ENCODE measurements at places on chromosomes 16 and 17.

- no peak for DNase-seq
Measured at GRCh38 chr16:67091906-67092566, 17.7 kb upstream of the PHAF1 start.

- no peak for DNase-seq
Measured at GRCh38 chr17:49217651-49218413, 7.3 kb downstream of the ABI3 start.

GRCh38 chr17:31623990-31624389, 232.5 kb downstream of the RAB11FIP4 start:
- DNase-seq, result no peak

- no peak for DNase-seq
Measured at GRCh38 chr17:74842599-74843351, 16.9 kb downstream of the GRIN2C start.

- DNase-seq, result no peak
Measured at GRCh38 chr17:77701996-77702395, 256.5 kb upstream of the TNRC6C start.

DNA sequence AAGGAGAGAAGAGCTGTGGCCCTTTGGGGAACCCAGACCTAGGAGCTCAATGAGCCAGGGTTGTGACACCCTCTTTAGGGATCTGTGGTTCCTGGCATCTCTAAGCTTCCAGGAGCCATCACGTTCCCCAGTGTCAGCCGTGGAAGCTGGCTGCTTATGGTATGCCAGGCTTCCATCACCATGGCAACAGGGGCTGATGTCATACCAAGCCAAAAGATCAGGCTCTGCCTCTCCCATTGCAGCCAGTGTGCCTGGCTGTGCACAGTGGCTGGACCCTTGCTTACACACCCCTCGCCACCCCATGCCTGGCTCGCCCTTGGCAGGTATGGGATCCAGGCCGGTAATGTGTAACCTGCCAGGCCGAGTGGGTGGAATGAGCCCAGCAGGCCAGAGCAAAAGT, 91.1 kb downstream of the SSH2 start:
- no peak for DNase-seq

- no peak for DNase-seq
Measured at GRCh38 chr16:77171745-77172635, 19.0 kb upstream of the MON1B start.

GRCh38 chr16:48536614-48537200, 73.3 kb downstream of the N4BP1 start:
- no peak for DNase-seq

DNA sequence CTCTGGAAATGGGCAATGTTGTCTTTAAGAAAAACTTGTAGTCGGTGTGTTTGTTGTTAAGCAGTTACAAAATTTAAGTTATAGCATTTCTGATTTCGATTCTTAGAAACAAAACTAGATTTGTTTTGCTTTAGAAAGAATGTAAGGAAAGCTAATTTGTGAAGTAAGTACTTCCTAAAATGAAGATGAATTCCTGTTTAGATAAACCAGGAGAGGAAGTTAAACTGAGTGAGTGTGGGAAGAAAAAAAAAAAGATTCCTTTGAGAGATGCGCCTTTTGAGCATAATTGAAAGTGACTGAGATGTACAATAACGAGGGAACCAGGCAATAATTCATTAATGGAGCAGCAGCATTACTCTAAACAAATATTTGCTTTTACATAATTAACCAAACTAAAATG, 52.4 kb upstream of the ALOX12 start:
- DNase-seq, result no peak

DNA sequence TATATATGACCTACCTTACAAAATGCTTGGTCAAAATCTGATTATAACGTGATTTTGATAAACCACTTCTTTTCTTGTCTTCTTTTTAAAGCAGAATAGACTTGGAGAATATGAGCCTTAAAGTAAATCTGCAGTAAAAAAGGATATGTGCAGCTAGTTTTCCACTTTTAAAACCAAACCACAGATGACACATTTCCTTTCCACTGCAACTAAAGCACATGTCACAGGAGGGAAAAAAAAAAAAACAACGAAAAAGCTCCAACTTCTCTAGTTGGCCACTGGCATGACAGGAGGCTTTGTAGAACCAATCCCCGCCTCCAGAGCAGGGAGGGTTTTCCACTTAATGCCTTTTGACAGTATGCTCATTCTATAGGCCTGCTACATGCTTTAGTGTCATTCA, at the start of gene EVI2A:
Gene EVI2A, minus strand, starts transcription at position 142 of the 400 bp plus-strand sequence. CDS start 2,609 bp downstream, outside the sequence.
- DNase-seq, result peak; percentile 20

DNA sequence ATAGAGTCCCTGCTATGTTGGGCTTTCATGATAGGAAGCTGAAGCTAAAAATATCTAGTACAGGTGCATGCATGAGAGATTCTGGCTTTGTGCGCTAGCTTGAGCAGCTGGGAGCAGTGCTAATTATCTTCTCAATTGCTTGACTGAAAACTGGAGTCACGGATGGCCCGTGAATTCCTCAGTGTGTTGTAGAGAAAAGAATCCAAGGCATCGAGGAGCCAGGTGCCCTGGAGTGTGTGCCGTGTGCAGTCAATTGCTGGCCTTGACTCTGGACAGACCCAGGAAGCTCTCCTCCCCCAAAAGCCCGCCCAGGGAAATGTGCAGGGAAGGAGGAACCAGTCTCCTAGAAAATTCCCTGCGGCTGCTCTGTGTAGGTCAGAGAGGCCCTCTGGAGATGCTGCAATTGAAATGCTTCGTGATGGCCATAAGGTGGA, 14.2 kb downstream of the LGALS3BP start:
- no peak for DNase-seq

DNA sequence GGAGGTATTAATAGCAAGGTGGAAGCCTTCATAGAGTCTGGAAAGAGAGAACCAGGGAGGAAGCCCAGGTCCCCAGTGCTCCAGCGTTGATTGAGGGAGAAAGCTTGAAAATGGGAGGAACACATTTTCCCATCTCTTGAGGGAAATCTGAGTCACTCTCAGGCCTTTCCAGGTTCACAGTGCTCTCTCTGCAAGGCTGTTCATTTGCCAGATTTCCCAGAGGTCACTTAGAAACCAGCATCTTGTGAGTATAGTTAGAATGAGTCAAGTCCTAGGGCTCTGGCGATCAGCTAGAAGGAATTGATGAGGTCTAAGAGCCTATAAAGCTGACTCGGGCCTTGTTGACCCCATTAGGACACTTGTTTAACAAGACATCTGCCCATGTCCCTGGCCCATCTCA, 17.7 kb upstream of the ZNF594 start:
- no peak for DNase-seq

DNA sequence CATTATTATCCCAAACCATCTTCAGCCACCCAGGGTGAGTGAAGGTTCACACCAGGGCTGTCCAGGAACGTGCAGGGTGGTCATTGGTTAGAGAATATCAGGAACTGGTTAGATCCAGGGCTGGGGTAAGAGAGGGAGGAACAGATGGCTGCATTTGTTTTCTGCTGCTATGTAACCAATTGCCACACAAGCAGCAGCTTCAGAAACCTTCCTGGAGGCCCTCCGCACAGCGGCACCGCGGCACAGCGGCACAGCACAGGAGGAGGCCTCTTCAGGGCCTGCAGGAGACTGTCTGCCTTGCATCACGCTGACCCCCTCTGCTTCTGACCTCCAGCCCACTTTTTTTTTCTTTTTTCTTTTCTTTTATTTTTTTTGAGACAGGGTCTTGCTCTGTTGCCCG, 86.1 kb downstream of the KCNJ12 start:
- DNase-seq, result no peak

DNA sequence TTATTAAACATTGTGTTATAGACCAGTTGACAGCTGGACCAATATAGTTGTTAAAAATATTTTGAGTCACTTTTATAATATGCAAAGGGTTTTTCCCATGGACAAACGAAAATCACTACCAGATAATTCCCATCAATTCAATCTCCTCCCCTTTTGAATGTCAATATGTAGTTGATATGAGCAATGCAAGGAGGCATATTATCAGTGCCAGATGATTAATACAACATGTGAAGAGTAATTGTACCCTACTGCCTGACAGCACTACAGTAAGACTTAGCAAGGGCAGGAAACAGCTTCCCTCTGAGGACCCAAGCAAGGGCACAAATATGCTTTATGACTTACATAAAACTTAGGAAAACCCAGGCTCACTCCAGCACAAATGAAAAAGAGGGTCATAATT, 17.3 kb downstream of the KANSL1 start:
- DNase-seq, result no peak

DNA sequence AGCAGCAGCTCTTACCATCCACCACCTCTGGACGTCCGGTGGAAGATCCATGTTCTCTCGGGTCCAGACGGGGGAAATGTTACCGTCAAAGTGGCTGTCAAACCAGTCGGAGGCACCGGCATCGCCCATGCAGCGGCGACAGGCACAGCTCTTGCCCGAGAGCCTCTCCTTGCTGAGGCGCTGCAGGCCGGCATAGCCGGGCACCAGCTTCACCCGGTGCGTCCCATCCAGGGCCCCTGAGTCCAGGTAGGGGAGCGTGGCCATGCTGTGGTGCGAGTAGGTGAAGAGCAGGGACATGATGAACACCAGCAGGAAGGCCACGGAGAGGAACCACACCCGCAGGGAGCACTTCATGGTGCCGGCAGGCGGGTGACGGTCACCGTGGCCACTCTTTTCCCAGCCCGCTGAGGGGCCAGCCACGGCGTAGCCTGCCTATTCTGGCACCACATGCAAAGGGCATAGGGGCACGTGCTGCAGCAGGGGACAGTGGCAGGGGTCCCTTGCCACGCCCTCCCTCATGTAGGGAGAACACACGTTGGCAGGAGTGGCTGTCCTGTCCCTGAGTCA, 40.6 kb downstream of the ST3GAL2 start:
- no peak for DNase-seq

DNA sequence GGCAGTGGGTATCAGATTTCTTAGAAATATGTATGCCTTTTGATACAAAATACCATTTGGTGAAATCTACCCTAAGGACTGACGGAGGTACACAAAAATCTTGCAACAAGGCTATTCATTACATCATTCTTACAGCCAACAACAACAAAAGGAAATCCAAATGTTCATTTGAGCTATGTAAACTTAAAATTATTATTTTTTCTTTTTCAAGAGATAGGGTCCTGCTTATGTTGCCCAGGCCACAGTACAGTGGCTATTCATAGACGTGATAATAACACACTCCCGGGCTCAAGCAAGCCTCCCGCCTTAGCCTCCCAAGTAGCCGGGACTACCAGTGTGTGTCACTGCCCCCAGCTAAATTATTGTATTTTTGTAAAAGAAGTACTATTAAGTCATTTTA, 9.0 kb downstream of the SRR start:
- DNase-seq, result no peak

DNA sequence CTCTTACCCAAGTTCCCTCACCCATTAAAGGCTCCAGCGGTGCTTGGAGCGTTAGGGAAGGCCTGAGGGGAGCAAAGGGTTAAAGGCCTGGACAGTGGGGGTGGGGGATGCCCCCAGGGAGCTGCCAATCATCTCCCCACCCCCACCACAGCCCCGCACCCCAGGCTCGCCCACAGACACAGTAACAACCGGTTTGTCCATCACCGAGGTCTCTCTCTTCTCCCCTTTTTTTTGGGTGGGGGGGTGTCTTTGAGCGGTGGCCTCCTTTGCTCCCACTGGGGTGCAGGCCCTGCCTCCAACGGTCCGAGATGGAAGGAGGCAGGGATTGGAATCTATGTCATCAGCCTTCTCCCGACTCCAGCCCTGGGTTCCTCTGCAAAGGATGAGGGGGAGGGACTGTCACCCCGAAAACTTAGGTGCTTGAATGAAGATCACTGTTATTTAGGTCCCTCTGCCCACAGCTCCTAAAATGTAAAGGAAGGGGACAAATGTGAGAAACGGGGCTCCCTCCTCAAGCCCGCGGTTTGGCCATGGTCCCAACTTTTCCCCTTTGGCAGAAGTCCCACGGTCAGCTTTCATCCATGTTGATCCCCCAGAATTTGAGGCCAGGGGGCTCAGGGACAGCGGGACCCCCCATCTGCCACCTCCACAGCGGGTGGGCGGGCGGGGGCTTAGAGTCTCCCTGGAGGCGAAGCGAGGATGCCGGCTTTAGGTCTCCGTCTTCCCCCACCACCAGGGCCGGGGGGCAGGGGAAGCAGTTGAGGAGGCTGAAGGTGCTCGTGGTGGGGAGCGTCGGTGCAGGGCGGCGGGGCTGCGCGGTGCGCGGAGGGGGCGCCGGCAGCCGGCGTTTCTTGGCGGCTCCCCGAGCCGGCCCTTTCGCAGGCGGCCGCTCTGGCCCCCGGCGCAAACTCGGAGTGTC, 1.7 kb downstream of the EPOP start:
- DNase-seq, result no peak

DNA sequence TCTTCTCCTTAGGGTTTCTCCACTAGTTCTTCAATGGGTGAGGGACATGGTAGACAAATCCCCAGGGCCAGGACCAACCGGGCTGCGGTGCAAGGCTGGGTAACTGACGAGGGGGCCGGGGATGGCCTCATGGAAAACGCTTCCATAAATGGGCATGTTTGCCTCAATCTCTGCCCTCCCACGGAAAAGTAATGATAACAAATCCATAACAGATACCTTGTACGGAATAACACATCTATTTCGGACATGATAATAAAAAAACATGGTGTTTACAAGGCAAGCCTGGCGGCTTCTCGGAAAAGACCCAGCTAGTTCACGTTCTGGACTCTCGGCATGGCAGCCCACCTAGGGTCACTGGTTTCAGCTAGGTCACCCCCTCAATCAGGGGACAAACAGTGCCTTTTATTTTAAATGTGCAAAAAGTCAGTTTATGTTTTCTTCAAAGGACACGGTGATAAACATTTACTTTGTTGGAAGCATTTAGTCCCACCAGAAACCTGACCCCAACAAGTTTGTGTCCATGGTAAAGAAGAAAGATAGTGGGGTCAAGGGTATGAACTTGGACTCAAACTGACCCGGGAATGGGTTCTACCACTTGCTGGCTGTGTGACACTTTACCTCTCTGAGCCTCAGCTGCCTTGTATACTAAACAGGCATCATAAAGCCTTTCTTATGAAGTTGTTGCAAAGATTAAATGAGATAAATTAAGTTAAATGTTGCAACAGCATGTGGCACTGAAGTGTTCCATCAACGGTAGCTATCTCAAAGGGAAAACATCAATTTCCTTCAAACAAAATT, 1.7 kb downstream of the MYH11 start:
- no peak for DNase-seq

All from H54 (cell line).